Fibroblast of skin of right biceps (primary cell): ENCODE measurements at places on chromosomes 7 and 10.

- DNase-seq, result peak; percentile 28
Observed at GRCh38 chr7:101216001-101216859, 1.2 kb downstream of the PLOD3 start.

DNA sequence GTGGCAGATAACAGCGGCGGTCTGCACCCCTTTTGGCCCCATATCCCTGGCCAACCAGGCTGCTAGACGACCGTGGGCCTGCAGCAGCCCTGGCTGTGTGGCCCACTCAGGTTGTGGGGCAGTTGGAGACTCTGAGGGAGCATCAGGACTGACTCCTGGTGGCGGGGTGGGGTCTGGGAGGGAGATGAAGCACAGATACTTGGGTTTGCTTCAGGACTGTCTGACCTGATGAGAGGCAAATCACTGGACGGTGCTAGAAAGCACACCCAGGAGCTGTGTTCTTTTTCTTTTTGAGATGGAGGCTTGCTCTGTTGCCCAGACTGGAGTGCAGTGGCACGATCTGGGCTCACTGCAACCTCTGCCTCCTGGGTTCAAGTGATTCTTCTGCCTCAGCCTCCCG is 28.2 kb downstream of the BAMBI start:
- DNase-seq, result no peak

- no peak for DNase-seq
Observed at GRCh38 chr10:70472799-70473454, 5.6 kb upstream of the PALD1 start.

- DNase-seq, result no peak
Observed at GRCh38 chr7:69722843-69723242, 124.6 kb downstream of the AUTS2 start.

GRCh38 chr10:82378146-82378545 is 503.2 kb downstream of the NRG3 start:
- peak; percentile 76 for DNase-seq

- peak; percentile 20 for DNase-seq
Observed at GRCh38 chr7:41383596-41383995, 319.3 kb downstream of the INHBA start.

GRCh38 chr7:6639627-6640026 is 2.5 kb downstream of the ZNF316 start:
- no peak for DNase-seq

DNA sequence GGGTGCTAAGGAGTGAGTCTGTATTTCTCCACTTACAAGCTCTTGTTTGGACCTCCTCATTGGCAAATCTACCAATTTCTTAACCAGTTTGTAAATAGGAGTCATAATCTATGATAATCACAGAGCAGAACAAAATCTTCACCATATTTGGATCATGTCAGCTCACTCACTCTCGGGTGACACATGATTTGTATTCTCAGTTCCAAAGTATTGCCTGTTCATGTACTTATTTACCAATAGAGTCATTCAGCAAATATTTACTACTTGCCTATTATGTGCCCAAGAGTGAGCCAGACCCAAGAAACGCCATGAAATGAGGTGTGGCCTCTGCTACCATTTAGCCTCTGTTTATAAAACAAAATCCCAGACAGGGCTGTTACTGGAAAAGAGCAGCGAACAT is 114.8 kb downstream of the TSPAN12 start:
- DNase-seq, result no peak

DNA sequence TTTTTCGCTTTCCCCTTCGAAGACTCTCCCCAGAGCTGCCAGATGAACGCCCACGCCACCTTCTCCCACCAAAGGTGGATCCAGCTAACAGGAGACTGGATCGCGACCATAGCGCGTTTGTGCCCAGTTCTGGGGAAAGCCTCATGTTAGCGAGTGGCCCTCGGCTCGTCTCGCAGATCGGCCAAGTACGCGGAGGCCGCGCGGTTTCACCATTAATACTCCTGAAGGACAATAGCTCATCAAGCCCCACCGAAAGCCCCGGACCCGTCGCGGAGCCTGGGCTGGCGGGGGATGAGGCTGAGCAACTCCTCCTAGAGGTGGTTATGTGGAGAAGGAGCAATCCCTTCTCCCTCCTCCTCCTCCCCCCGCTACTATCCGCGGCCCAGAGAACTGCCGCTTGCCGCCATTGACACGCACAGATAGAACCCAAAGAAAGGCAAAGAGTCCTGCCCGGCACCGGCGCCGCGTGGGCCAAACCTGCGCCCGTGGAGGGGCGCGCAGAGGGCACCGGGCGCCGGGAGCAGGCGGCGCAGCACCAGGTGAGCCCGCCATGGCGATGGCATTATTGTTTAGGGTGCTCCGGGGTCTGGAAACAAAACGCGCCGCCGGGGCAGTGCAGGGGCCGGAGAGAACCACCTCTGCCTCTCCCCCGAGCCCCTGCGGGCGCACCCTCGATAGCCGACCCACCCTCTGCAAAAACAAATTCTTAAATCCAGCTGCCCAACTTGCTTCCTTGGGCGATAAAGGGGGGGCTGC is at the start of gene MACROH2A2:
Gene MACROH2A2 (plus strand): TSS at position 385 of the 756 bp plus-strand sequence. CDS start 22,813 bp downstream, outside the sequence.
- peak; percentile 80 for DNase-seq

GRCh38 chr10:131706476-131706875 is 194.3 kb upstream of the PPP2R2D start:
- no peak for DNase-seq

DNA sequence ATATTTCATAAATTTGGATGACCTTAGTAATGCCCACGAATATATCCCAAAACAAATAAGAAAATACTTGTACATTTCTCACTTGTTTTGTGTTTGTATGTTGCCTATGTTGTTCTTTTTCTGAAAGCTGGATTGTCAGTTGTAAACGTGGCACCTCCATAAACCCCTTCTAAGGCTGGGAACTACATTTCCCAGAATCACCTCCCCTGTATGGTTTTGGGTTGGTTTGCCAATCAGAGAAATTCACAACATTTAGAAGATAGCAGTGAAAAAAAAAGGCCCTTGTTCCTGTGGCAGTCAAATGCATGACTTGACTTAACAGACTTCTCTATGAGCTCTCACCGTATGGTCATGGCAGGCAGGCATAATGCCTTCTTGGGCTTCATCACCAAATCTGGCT is 676.3 kb upstream of the STEAP1 start:
- DNase-seq, result no peak

- DNase-seq, result no peak
Observed at GRCh38 chr10:126268013-126268920, 120.0 kb downstream of the ADAM12 start.

DNA sequence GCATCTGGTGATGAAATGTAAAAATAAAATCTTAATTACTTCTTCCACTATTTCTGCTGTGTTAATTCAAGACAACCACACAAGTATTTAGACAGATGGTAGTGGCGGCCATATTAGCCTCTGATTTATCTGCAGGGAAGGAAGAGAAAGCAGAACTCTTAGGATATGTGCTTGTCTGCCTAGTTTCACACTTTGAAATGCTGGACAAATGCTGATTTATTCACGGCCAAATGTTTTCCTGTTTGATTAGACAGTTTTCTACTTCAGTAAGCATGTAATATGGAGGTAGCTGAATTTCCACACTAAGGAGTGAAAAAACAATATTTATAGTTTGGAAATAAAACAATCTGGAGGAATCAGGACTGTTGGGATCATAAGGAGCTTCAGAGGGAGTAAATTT is 158.1 kb downstream of the AGMO start:
- DNase-seq, result no peak

DNA sequence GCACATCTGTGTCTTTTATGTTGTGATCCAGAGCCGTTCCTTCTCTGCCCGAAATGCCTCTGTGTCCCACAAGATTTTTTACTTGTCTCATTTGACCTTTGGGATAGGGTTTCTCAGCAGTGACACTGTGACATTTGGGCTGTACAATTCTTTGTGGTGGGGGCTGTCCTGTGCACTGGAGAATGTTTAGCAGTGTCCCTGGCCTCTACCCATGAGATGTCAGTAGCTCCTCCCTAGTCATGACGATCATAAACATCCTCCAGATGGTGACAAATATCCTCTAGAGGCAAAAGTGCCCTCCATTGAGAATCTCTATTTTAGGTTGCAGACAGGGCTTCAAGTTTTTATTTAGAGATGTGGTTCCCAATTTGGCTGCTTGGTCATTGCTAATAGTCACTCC is 91.3 kb downstream of the PPP1R17 start:
- DNase-seq, result no peak

DNA sequence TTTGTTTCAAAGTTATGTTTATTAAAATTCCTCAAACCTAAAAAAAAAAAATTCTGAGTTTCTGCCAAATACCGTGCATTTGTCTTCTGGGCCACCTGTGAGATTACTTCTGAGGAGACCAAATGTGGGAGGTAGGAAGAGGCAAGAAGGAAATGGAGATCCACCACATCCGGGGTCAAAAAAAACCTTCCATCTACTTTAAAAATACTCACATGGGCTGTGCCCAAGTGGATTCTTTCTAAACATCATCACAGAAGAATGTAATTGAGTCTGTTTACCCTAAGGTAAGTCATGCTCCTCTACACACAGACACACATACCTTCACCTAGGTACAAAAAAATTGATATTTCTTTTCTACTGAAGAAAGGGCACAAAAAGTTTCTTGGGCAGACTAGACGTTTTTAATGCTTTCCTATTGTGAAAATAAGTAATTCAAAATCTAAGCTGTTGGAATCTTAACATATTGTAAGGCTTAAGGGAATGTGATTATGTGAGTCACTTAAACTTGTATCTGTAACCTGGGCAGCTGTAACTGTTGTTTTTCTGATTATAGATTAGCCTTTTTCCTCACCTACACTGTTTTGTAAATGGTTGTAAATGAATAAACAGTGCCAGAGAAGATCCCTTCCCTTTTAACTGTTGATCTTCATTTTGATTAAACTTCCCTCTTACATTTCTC is 19.1 kb upstream of the SPOCK2 start:
- no peak for DNase-seq

DNA sequence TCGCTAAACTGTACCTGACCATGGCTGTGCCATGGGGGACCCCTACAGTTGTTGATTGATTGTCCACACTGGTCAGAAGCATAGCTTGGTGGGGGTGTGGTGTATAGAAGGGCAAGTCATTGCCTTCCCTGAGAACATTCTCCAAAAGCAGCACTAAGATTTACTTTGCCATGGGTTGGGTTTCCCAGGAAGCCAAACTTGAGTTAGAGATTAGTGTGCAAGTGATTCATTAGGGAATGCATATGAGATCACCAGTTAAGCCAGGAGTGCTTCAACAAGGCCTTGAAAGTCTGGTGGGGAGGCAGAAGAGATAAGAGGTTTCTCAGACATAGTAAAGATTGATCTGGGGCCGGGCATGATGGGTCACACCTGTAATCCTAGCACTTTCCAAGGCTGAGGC is 21.4 kb upstream of the TPST1 start:
- peak; percentile 79 for DNase-seq

GRCh38 chr7:40721342-40721949 is 586.6 kb downstream of the SUGCT start:
- peak; percentile 82 for DNase-seq

DNA sequence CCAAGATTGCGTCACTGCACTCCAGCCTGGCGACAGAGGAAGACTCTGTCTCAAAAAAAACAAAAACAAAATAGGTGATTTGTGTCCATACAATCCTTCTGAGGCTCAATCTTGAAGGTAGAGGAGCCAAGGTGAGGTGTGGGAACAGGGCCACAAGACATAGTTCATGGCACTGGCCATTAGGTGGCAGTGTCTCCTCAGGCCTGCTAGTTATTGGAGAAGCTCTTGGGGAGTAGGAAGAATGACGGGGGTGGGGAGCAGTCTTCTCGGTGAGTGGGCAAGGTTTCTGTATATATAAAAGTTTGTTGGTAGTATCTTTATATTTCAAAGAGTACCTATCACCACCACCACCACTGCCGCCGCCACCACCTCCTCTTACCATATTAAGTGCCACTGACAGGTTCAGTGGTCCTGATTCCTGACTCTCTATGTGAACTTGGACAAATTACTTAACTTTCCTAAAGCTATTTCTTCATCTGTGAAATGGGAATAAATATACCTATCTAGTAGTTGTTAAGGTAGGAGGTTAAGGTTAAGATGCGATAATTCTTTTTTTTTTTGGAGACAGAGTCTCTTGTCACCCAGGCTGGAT is 24.0 kb downstream of the CCSER2 start:
- peak; percentile 69 for DNase-seq

DNA sequence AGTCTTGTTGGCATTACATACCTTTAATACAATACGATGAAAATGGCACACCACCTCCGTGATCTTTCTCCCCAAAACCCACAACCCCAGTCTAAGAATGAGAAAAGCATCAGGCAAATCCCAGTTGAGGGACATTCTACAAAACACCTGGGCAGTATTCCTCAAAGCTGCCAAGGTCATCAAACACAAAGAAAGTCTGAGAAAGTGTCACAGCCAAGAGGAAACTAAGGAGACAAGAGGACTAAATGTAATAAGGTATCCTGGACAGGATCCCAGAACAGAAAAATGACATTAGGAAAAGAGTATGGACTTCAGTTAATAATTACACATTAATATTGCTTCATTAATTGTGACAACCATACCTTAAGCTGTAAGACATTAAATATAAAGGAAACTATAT is 14.5 kb upstream of the FRMD4A start:
- DNase-seq, result no peak

DNA sequence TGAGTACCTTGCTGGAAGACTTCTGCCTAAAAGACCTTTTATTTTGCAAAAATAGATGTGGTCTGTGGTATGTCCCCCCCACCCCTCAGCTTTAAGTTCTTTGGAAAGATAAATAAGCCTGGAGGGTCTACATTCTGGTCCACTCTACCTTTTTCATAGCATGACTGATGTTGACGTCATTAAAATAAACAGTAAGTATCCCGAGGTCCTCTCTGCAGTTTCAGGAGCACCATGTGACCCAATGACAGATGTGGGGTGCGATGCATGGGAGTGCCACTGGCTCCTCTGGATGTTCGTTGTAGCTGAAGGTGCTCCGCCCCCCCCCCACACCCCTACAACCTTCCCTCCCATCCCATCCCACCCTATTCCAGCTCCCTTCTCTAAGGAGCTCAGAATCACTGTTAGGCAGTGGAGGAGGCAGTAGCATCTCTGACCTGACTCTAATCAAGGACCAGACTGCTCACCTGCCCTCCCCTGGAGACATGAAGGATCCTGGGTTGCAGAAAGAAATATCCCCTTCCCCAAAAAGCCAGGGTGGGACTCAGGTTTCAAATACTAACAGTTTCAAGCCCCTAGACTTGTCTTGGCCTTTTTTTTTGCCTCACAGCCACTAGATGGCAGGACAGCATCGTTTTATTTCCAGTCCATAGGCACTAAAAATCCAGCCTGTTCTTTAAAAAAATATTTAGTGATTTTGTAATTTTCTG is 25.1 kb downstream of the CASP7 start:
- DNase-seq, result peak; percentile 52
